Forelimb muscle (tissue), 1 donor: ENCODE measurements at places on chromosomes 1 and 21. TPM values are rescaled to one million over a fixed set of nuclear protein-coding genes. Genes with fewer than 3 reads are reported as not detected.

- DNase-seq, result no peak
These were observed 56.0 kb upstream of the NBPF3 start for GRCh38 chr1:21383785-21384401.

- DNase-seq, result no peak
These were observed 1.6 kb downstream of the LCE2A start for GRCh38 chr1:152699746-152700145.

GRCh38 chr1:190852611-190853010 is 374.9 kb upstream of the BRINP3 start:
- no peak for DNase-seq

- DNase-seq, result no peak
These were observed 1.2 kb downstream of the KRTAP10-5 start for GRCh38 chr21:44579056-44579832.

GRCh38 chr1:110538075-110538474 is 19.1 kb upstream of the KCNA10 start:
- DNase-seq, result no peak

GRCh38 chr21:43372663-43373361 is 54.1 kb downstream of the SIK1 start:
- DNase-seq, result no peak

DNA sequence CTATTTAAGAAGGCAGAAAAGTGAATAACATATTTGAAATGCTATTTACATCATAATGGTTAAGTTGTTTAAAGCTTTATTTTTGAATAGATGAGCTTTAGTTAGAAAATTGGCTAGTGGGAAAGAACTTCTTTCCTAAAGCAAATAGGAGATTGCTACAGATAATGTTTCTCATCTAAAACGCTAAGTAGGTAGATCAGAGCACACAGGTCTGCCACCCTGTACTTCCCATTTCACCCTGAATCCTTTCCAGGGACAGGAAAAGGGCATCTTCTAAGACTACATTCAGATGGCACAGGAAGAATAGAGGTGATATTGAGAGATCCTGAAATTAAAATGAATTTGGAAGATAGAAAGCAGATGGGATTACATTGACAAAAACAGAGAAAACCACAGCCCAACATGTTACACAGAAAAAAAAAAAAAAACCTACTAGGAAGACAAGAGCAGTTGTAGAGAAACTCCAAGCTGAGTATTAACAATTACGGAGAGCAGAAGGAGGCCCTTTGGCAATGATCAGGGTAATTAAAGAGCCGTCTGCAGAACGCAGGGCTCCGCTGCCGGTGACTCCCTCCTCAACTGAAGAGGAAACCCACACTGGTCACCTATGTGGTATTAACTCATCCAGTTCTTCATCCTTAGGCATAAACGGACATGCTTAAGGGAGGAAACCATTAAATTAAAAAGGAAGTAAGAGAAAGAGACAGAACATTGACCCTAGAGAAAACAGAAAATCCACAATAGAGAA is 53.6 kb upstream of the MAP10 start:
- DNase-seq, result no peak

GRCh38 chr21:36436829-36437744 is 42.8 kb downstream of the CLDN14 start:
- DNase-seq, result no peak

- no peak for DNase-seq
These were observed 21.0 kb downstream of the PRKAA2 start for GRCh38 chr1:56666112-56666608.

- DNase-seq, result no peak
These were observed 9.6 kb downstream of the RAB25 start for GRCh38 chr1:156070548-156070947.

- no peak for DNase-seq
These were observed 1656.0 kb downstream of the MRPL39 start for GRCh38 chr21:23951251-23951650.

DNA sequence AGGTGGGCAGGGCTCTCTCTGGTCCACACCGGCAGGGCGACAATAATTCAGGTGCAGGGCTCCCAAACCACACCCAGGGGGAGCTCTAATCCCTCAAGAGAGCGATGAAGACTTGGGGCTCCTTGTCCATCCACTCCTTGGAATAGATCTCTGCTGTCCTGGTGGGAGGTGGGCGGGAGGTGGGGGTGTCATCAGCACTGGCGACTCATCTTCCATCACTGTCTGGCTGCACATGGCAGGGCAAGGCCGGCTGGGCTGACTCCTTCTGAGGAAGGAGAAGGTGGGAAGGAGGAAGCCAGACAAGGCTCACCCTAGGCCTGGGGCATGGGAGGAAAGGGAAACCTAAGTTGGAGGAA is 29.3 kb downstream of the TNNT2 start:
- DNase-seq, result no peak

Gene SEMA6C
- 97.0 TPM for polyA plus RNA-seq

Gene ANXA9
- 2.5 TPM for polyA plus RNA-seq

Gene NBL1
- polyA plus RNA-seq, result 28.2 TPM

Gene CR1
- 0.78 TPM for polyA plus RNA-seq

Gene FAM131C
- polyA plus RNA-seq, result 0.14 TPM

Gene DNAH14
- polyA plus RNA-seq, result 5.8 TPM

Gene TIE1
- 42.5 TPM for polyA plus RNA-seq

Gene CELF3
- 1.2 TPM for polyA plus RNA-seq
